ENCODE measurements at places on chromosomes 7 and 10. TPM values are rescaled to one million over a fixed set of nuclear protein-coding genes. Genes with fewer than 3 reads are reported as not detected.

NEURL1 gene
- total RNA-seq, result 19.8 TPM

MYH16 gene
- not detected for total RNA-seq

ARHGAP12 gene
- 41.1 TPM for total RNA-seq

HPS1 gene
- total RNA-seq, result 9.7 TPM

ANXA8L1 gene
- total RNA-seq, result not detected

POU6F2 gene
- 0.09 TPM for total RNA-seq

VSTM4 gene
- total RNA-seq, result 39.5 TPM

TEX47 gene
- not detected for total RNA-seq

ASIC3 gene
- 1.3 TPM for total RNA-seq

C10orf105 gene
- 0.09 TPM for total RNA-seq

SGCE gene
- total RNA-seq, result 150 TPM

DNA sequence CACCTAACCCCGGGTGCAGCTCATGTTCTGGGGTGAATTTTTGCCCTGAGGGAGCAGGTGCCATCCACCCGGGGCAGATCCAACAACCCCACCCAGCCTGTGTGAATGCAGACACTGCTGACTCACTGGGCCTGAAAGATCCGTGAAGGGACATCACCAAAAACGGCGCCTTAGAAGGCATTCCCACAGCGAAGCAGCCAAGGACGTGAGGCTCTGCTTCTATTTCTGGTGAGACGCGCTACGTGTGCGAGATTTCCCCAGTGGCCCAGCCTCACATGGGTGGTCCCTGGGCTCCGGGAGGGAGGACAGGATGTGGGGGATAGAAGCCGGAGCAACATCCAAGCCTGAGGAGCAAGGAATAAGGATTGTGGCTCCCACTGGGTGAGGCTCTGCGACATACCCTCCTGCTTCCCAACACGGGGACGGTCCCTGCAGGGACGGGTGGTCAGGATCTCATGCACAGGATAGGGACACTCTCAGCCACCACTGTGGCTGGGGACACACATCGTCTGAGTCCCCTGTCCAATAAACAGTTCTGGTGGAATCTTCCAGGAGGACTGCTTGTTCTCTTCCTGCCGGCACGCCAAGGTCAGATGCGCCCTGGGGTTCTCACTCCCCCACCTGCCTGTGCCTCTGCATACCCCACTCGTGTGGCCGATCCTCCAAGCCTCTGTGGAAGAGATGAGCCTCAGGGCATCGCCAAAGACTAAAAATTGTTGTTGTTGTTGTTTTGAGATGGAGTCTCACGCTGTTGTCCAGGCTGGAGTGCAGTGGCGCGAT is 70.2 kb downstream of the ZRANB1 start:
- no peak overlapping the region for H3K4me3 ChIP-seq
- H3K27ac ChIP-seq, result peak overlapping the region; percentile 22
- peaks cover 87% of the 10 kb centered on the region for H3K4me1 ChIP-seq

- H3K4me3 ChIP-seq, result no peak overlapping the region
- H3K4me1 ChIP-seq, result no peaks in the 10 kb centered on the region
- H3K36me3 ChIP-seq, result no peaks in the 10 kb centered on the region
- no peaks in the 10 kb centered on the region for H3K27me3 ChIP-seq
- DNase-seq, result peak; percentile 20
Measured at GRCh38 chr10:64115908-64116643, 594.9 kb downstream of the REEP3 start.

GRCh38 chr10:34956756-34957155 is 133.4 kb downstream of the CUL2 start:
- H3K4me1 ChIP-seq, result peaks cover 2% of the 10 kb centered on the region
- H3K4me3 ChIP-seq, result no peak overlapping the region
- no peak overlapping the region for H3K27ac ChIP-seq

- H3K27ac ChIP-seq, result no peak overlapping the region
- no peaks in the 10 kb centered on the region for H3K36me3 ChIP-seq
- peaks cover 2% of the 10 kb centered on the region for H3K27me3 ChIP-seq
- no peak overlapping the region for H3K4me3 ChIP-seq
- DNase-seq, result no peak
Measured at GRCh38 chr7:156445997-156446761, 194.4 kb upstream of the RNF32 start.

GRCh38 chr7:48350515-48350914 is 179.3 kb downstream of the ABCA13 start:
- no peak for DNase-seq
- no peaks in the 10 kb centered on the region for H3K27me3 ChIP-seq
- no peak overlapping the region for H3K27ac ChIP-seq
- no peaks in the 10 kb centered on the region for H3K4me1 ChIP-seq
- no peaks in the 10 kb centered on the region for H3K36me3 ChIP-seq

- peak overlapping the region; percentile 85 for H3K4me3 ChIP-seq
- H3K27ac ChIP-seq, result no peak overlapping the region
- H3K27me3 ChIP-seq, result peaks cover 1% of the 10 kb centered on the region
- no peak for DNase-seq
Measured at GRCh38 chr7:93231259-93231658, 907 bp upstream of the VPS50 start.

DNA sequence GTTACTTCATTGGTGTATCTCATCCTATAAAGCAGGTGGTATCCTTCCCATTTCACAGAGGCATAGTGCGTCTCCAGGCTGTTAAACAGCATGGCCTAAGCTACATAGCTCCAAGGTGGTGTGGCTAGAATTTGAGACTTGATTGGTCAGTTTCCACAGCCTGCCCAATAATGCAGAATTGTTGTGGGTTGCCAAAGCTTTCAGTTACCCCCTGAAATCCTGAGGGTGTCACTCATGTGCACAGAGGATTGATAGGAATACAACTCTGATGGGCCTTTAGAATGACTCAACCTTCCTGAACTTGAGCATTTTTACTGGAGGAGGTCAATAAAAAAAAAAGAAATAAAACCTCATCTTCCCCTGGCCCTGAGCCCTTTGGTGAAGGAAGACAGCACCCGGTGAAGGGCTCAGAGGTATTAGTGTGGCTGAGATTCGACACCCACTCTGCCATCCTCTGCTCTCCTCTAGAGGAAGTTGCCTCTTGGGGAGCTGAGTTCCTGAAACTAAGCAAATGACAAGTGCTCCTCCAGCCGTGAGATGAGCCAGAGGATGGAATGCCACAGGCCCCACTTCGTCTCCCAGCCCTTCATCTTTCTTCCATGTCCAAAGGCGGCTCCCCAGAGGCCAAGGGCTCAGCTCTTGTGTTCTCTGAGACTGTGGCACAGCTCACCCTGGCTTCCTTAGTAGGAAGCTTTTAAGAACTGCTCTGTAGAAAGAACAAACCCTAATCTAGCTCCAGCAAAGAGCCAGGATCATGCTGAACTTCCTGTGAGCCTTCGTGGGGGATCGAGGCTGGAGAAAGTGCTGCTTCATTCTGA is 1.0 kb downstream of the ACSL5 start:
- DNase-seq, result no peak
- H3K36me3 ChIP-seq, result no peaks in the 10 kb centered on the region
- H3K4me3 ChIP-seq, result no peak overlapping the region

GRCh38 chr10:55801353-55801661 is 559.8 kb downstream of the ZWINT start:
- H3K36me3 ChIP-seq, result no peaks in the 10 kb centered on the region
- H3K27me3 ChIP-seq, result no peaks in the 10 kb centered on the region
- H3K4me3 ChIP-seq, result no peak overlapping the region
- H3K27ac ChIP-seq, result no peak overlapping the region
- DNase-seq, result no peak

DNA sequence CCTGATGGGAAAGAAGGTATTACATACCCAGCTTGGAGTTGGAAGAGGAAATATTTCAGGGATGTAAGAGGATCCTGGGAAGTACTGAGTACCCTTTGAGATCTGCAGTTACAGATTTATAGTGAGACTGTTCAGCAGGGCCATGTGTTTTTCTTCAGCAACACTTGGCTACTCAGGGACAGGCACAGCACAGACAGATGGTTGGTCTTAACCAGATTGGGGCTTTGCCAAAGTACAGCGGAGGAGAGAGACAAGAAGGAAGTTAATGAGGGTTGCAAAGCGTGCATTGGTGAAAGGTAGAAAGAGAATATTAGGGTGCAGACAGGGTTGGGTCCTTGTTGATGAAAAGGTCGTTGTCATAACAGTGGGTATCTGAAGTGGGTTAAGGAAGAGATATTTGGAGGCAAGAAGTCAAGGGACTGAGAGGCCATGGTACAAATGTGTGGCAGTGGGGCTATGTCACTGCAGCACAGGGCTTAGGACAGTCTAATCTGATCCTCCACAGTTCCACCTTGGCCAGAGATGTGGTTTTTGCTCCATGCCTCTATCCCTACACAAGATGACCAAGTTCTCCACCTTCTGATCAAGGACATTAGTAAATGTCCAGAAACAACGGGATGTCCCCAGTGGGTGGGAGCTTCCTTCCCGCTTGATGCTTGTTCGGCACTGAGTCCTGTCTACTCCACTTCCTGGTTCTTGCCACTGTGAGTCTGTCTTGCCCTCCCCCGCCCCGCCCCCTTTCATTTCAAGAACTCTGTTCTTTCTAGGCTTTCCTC is 18.9 kb upstream of the DNAJC1 start:
- no peak overlapping the region for H3K27ac ChIP-seq
- DNase-seq, result peak; percentile 23
- H3K4me1 ChIP-seq, result no peaks in the 10 kb centered on the region
- no peak overlapping the region for H3K4me3 ChIP-seq
- H3K27me3 ChIP-seq, result no peaks in the 10 kb centered on the region
- no peaks in the 10 kb centered on the region for H3K36me3 ChIP-seq

GRCh38 chr10:112409755-112410154 is 35.8 kb downstream of the ACSL5 start:
- H3K36me3 ChIP-seq, result no peaks in the 10 kb centered on the region
- no peak overlapping the region for H3K4me3 ChIP-seq
- no peaks in the 10 kb centered on the region for H3K4me1 ChIP-seq
- no peak overlapping the region for H3K27ac ChIP-seq
- H3K27me3 ChIP-seq, result no peaks in the 10 kb centered on the region
- no peak for DNase-seq

GRCh38 chr10:8722835-8723234 is 668.3 kb downstream of the GATA3 start:
- H3K4me1 ChIP-seq, result no peaks in the 10 kb centered on the region
- no peak overlapping the region for H3K4me3 ChIP-seq
- no peaks in the 10 kb centered on the region for H3K27me3 ChIP-seq

DNA sequence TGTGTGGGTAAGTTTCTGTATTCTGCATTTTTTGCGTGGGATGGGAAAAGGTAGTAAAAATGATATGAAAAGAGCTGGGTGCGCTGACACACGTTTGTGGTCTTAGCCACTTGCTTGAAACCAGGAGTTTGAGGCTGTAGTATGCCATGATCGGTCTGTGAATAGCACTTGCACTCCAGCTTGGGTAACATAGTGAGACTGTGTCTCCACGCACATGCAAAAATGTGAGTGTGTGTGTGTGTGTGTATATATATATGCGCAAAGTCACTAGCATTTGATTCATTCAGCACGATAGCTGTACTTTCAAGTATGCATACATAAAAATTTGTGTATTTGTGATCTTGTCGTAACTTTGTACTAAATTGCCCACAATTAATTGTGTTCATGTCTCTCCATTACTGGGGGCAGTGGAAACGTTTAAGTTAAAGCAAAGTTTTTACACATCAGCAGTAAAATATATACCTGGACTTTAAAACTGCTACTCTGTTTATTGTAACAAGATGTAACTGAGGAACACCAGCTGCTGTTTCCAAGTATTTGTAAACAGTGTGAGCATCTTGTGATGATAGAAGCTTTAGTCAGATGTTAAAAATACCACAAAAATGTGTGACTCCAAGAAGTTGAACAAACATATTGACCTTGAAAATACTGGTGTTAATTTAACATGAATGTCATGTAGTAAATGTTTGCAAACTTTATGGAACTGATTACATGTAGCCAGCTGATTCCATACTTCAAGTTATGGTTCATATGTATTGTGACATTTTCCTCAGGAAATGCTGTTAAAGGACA is 1.6 kb downstream of the ZRANB1 start:
- no peaks in the 10 kb centered on the region for H3K27me3 ChIP-seq
- no peaks in the 10 kb centered on the region for H3K4me1 ChIP-seq
- H3K4me3 ChIP-seq, result no peak overlapping the region
- peaks cover 10% of the 10 kb centered on the region for H3K36me3 ChIP-seq
- H3K27ac ChIP-seq, result no peak overlapping the region

DNA sequence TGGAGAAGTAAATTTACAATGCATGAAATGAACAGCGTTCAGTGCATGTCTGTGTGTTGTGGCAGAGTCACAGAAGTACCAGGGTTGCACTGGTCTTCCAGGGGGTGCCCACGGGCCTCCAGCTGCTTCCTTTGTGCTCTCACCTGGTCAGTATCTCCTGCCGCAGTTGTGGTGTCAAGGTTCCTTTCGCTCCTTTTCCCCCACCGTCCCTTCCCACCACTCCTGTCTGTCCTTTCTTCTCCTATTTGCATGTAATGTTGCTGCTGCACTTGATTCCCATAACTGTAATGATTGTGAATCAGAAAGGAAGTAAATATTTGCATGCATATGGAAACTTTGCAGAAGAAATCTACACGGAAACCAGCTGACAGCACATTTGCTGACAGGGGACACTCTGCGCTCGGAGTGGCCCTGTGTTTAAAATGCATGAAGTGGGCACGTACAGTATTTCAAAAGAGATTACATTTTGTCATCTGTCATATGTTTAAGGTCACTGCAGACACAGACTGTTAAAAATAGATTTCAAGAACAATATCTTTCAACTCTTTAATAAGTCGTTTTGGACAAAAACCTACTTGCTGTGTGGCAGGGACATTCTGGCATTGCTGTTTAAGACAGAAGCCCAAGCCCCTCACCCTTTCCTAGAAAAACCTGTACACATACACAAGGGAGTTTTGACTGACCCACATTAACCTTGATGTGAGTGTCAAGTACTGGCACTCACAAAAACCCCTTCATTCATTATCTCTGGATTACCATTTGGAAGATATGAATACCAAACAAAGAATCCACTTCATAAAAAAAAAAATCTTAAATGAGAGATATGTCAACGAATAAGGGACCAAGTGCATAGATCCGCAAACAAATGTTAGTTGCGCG is 336.7 kb upstream of the KLF6 start:
- peak overlapping the region; percentile 65 for H3K27ac ChIP-seq
- peaks cover 4% of the 10 kb centered on the region for H3K4me1 ChIP-seq
- peak; percentile 71 for DNase-seq
- no peaks in the 10 kb centered on the region for H3K36me3 ChIP-seq
- H3K4me3 ChIP-seq, result no peak overlapping the region

- peak overlapping the region; percentile 99 for H3K4me3 ChIP-seq
- no peaks in the 10 kb centered on the region for H3K27me3 ChIP-seq
- peaks cover 10% of the 10 kb centered on the region for H3K4me1 ChIP-seq
- H3K36me3 ChIP-seq, result no peaks in the 10 kb centered on the region
- H3K27ac ChIP-seq, result peak overlapping the region; percentile 100
Measured at GRCh38 chr7:23530405-23530804, 1.4 kb downstream of the TRA2A start.

GRCh38 chr10:35716776-35717175 is 74.7 kb upstream of the FZD8 start:
- no peak overlapping the region for H3K27ac ChIP-seq
- H3K36me3 ChIP-seq, result no peaks in the 10 kb centered on the region
- no peak for DNase-seq

DNA sequence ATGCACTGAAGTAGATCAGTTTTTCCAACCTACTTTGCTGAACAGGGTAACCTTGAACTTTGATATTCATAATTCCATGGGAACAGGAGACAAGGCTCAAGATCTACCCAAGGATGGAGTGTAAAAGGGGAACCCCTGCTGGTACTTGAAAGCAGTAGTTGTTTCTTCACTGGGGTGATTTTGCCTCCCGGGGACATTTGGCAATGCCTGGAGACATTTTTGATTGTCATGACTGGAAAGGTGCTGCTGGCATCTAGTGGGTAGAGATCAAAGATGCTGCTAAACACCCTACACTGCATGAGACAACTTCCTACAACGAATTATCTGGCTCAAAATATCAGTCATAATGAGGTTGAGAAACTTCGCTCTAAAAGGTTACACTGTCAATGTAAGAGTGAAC is 214.8 kb upstream of the CTBP2 start:
- peaks cover 3% of the 10 kb centered on the region for H3K27me3 ChIP-seq
- no peaks in the 10 kb centered on the region for H3K36me3 ChIP-seq
- H3K4me3 ChIP-seq, result no peak overlapping the region
- H3K4me1 ChIP-seq, result no peaks in the 10 kb centered on the region
- no peak overlapping the region for H3K27ac ChIP-seq
- no peak for DNase-seq

All from muscle of leg (tissue), 16 donors.